ENCODE measurements at places on chromosomes 16 and 17. TPM values are rescaled to one million over a fixed set of nuclear protein-coding genes. Genes with fewer than 3 reads are reported as not detected.

DNA sequence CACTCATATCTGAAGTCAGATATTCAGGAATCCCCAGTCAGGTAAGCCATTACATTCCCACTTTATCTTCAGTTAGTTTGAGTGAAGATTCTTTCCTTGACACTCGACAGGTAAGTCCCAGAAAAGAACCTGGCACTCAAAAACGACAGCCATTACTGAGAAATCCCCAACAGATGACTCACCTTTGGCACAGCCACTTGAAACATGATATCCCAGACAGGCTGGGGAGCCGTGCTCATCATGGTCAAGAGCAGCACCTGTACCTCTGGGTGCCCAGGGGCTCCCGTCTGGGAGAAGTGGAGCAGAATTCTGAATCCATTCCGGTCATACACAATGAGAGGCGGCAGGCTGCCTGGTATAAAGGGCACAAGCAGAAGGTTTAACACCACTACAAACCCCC lies 16.8 kb upstream of the COG7 start:
- no peak for DNase-seq

GRCh38 chr17:81373536-81374160 lies 21.6 kb upstream of the BAHCC1 start:
- DNase-seq, result peak; percentile 38

- no peak for DNase-seq
Measured at GRCh38 chr17:5683241-5683640, 98.9 kb upstream of the NLRP1 start.

DNA sequence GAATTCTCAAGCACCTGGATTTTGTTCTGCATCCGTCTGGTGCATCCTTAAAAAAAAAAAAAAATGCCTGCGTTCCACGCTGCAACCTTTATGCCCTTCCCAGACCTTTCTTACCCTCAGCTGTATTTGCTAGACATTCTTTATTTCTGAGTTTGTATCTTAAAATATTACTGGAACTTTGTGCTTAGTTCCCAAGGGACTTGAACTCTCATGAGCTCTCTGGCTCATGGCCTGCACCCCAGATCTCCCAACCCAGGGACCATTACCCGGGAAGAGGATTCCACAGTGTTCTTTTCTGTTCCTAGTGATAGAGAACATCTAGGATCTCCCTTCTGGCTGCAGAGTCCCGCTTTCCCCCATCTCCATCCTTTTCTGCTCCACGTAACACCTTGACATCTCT lies 28.9 kb upstream of the CLEC18A start:
- DNase-seq, result no peak

DNA sequence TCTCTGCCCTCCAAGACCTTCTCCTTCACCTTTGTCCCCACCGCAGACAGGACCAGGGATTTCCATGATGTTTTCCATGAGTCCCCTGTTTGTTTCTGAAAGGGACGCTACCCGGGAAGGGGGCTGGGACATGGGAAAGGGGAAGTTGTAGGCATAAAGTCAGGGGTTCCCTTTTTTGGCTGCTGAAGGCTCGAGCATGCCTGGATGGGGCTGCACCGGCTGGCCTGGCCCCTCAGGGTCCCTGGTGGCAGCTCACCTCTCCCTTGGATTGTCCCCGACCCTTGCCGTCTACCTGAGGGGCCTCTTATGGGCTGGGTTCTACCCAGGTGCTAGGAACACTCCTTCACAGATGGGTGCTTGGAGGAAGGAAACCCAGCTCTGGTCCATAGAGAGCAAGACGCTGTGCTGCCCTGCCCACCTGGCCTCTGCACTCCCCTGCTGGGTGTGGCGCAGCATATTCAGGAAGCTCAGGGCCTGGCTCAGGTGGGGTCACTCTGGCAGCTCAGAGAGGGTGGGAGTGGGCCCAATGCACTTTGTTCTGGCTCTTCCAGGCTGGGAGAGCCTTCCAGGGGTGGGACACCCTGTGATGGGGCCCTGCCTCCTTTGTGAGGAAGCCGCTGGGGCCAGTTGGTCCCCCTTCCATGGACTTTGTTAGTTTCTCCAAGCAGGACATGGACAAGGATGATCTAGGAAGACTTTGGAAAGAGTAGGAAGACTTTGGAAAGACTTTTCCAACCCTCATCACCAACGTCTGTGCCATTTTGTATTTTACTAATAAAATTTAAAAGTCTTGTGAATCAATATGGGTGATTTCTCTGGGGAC lies 12.2 kb downstream of the CX3CL1 start:
- no peak for DNase-seq

GRCh38 chr16:79049040-79049439 lies 551.5 kb downstream of the MAF start:
- no peak for DNase-seq

The NLRC3 gene
- total RNA-seq, result 0.44 TPM

The MYCBPAP gene
- 1.7 TPM for total RNA-seq

The DOC2A gene
- 10.2 TPM for total RNA-seq

The C17orf67 gene
- 1.0 TPM for total RNA-seq

GRCh38 chr16:72921620-72922019 lies 126.3 kb downstream of the ZFHX3 start:
- DNase-seq, result no peak

- DNase-seq, result peak; percentile 87
Measured at GRCh38 chr17:17440010-17440843, 36.6 kb upstream of the MED9 start.

The MAF gene
- total RNA-seq, result 4.9 TPM

DNA sequence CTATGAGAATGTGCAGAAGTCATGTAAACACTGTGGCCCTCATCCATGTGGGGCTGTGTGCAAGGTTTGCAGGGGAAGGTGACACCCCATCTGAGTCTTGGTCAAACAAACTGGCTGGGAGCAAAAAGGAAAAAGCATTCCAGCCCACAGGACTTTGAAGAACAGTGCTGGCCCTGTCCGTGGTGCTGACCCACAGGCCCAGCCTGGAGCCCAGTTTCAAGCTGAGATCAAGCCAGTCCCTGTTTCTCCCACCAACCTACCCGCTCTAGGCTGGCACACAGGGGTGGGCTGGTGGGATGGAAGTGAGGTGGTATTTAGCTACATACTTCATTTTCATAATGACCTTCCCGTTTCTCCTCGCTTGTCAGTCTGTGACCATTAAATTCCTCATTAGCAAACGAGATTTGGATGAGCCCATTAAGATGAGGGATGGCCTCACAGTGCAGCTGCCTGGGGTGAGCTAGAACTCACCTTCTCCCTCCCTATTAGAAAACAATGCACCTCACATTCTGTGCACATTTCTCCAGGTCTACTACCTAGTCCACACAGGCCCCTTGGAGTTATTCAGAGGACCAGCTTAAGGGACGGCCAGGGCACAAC lies 12.6 kb upstream of the RPL38 start:
- peak; percentile 71 for DNase-seq

DNA sequence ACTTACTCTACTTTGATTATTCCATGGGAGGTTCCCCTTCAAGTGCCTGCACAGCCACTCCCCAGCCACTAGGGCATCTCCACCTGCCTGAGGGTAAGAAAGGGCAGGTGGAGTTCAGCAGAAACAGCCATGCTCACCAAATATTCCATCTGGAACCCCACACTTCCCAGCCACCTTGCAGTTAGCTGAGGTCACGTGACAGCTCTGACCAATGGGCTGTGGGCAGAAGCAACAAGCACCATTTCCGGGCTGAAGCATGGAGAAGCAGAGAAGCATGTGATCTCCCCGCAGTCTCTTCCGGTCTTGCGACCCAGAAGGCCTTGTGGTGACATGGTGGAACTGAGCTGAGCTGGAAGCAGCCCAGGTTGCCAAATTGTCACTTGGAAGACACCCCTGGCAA lies 108.6 kb downstream of the CCT6B start:
- DNase-seq, result no peak

GRCh38 chr17:5540321-5540720 lies 44.0 kb downstream of the NLRP1 start:
- DNase-seq, result no peak

The CHP2 gene
- 1.1 TPM for total RNA-seq

DNA sequence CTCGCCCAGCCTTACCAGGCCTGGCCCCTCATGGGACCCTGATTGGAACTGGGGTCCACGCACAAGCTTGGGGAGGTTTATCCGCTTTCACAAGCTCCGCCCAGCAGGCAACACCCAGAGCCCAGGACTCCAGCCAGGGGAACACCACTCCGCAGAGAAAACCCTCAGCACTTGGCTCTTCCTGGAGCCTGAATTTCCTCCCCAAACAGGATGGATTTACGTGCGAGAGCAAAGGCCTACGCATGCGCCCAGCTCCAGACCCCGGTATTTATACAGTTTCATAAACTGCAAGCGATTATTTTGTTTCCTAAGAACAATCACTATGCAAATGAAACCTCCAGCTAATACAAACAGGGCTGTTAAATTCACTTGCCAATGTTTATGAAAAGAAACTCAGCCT lies 22.8 kb downstream of the ZNF423 start:
- DNase-seq, result no peak

GRCh38 chr16:7376227-7376626 lies 43.6 kb downstream of the RBFOX1 start:
- DNase-seq, result no peak

The MEFV gene
- total RNA-seq, result not detected

The KRTAP4-3 gene
- total RNA-seq, result not detected

DNA sequence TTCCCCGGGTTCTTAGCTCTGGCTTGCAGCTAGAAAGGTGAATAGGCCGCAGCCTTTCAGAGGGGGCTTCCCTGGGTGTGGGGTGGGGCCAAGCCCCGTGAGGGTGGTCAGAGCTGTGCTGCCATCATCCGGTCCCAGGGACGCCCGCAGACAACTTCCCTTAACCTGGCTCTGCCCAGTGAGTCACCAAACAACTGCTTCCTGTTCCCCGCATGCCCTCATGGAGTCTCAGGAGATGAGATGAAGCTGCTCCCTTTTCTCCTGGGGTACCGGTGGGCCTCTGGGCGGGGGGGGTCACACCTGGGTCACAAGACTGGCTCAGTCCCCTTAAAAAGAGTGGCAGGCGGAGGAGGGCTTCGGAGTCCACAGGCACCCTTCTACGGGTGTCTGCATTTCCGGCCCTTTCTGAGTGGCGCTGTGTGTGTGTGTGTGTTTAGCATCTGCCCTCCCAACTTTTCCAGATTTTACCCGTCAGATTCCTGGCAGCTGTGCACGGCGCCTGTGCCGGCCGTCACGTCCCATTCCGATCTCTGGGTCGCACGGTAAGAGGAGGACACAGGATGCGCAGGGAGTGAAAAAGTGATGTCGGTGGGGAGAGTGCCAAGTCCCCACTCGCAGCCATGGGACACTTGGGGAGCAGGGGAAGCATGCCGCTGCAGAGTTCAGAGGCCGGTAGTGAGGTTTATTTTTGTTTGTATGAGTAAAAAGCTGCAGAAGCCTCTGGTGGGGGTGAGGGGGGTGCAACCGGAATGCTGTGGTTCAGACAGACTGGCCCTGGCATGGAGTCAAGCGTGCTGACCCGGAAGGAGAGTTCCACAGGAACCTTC lies 16.8 kb downstream of the HIC1 start:
- no peak for DNase-seq

DNA sequence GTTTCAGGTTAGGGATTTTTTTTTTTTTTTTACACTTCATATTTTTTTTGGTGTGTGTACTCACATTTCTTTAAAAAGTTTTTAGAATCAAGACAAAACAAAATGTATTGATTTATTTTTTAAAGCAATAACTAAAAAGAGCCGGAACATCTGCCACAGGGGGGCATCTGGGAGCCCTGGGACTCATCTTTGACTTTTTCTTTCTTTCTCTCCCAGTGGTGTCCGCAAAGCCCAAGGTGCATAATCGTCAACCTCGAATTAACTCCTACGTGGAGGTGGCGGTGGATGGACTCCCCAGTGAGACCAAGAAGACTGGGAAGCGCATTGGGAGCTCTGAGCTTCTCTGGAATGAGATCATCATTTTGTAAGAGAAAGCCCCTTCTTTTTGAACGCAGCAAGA lies 36.3 kb downstream of the WWP2 start:
- no peak for DNase-seq

GRCh38 chr16:37511-37910 lies 15.9 kb downstream of the POLR3K start:
- DNase-seq, result no peak

GRCh38 chr17:83106913-83107655 lies 27.7 kb downstream of the METRNL start:
- no peak for DNase-seq

The NPIPA7 gene
- 3.8 TPM for total RNA-seq

The SBK1 gene
- total RNA-seq, result 69.7 TPM

The SLFN14 gene
- total RNA-seq, result not detected

The SCARF1 gene
- total RNA-seq, result 2.1 TPM

The DLG4 gene
- 38.2 TPM for total RNA-seq

All from H9 (cell line).